ENCODE measurements at places on chromosomes 4 and X.

DNA sequence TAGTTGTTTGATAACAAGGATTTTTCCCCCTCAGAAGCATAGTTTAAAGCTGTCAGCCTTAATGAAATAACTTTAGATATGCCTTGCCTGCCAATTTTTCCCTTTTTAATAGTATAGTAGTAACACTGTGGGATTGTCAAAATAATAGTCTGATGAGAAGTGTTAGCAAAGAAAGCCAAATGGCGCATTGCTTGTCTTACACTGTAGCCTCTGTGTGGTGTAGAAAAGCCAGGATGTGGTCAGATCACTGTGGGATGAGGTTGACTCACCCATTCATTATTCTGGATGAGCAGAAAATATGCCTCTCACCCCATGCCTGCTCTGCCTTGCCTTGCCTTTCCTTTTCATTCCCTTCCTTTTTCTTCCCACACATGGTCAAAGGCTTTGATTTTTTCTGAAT is 257.8 kb upstream of the NRK start:
- no peak for DNase-seq

- no peak for DNase-seq
These were observed 232.2 kb upstream of the FMR1 start for GRCh38 chrX:147679356-147680005.

- DNase-seq = no peak
These were observed 229.1 kb downstream of the ARHGAP10 start for GRCh38 chr4:147960971-147961370.

- no peak for DNase-seq
These were observed 21.9 kb upstream of the MAD2L1 start for GRCh38 chr4:120088507-120088906.

DNA sequence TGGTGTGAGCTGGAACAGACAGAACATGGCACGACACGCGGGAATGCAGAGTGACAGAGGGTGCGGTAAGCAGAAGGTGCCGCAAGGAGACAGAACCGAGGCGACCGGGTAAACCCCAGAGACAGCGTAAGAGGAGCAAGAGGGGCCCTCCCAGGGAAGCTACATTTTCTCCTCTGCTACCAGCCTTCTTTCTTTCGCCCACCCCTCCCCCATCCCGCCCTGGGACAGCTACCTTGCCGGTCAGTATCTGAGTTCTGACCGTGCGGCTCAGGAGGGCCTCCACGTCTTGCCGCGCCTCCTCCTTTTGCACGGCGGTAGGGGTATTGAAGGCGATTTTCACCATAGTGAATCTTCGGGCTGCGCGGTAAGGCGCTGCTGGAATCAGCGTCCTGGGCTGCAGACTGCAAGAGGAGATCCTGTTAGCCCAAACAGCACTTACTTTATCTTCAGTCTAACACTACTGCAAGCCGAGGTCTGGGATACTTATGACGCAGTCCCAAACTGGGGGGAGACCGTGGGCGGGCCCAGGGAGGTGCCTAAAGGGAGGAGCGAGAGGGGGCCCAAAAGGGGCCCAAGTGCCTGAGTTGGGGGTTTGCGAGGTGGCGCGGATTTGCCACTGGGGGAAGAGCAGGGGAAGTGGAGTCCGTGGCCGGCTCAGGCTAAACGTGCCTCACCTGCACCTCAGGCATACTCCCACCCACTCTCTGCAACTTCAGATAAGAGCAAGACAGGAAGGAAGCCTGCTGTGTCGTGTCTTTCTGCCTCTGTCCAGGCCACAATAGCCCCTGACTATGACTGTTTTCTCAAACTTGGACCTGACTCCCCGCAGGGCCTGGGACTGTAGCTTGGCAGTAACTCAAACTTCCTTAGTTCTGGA is at the start of gene ITM2A:
ITM2A (minus strand) TSS at position 462 of the 877 bp plus-strand sequence; CDS start at position 343, 119 bp downstream.
- DNase-seq = peak; percentile 42

DNA sequence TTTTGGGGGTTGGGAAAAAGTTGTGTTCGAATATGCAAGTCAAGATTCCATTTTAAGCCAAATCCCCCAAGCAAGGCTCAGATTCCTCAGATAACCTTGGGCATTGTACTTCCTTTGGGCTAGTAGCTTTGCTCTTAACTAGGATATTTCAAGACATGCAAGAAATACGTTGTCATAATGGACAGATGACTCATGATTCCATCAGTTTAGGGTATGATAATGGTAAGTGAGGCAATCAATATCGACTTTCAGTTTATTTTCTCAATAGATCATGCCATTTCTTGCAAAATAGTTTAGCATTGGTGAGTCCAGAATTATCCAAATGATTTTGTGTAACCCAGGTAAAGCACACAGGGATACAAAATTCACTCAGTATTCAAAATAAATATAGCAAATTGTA is 25.4 kb downstream of the CFAP299 start:
- DNase-seq = no peak

- no peak for DNase-seq
These were observed 16.8 kb downstream of the SCFD2 start for GRCh38 chr4:53349091-53349491.

- DNase-seq = no peak
These were observed 16.6 kb downstream of the S100G start for GRCh38 chrX:16666541-16666940.

DNA sequence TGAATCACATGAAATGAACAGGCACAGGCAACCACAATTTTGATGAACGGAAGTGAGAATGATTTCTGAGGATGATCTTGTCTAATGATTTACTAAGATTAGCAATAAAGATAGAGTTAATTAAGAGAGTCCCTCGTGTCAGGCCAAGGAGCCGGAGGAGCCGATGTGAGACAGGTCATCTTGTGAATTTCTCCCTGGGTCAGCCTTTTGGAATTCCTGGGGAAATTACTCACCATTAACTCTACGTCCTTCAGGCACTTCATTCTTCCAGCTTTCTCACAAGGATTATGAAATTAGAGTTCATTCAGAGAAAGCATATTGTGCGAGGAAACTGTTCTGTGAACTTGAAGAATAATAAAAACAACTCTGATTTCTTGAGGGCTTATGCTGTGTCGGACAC is 86.7 kb downstream of the PSAPL1 start:
- no peak for DNase-seq

DNA sequence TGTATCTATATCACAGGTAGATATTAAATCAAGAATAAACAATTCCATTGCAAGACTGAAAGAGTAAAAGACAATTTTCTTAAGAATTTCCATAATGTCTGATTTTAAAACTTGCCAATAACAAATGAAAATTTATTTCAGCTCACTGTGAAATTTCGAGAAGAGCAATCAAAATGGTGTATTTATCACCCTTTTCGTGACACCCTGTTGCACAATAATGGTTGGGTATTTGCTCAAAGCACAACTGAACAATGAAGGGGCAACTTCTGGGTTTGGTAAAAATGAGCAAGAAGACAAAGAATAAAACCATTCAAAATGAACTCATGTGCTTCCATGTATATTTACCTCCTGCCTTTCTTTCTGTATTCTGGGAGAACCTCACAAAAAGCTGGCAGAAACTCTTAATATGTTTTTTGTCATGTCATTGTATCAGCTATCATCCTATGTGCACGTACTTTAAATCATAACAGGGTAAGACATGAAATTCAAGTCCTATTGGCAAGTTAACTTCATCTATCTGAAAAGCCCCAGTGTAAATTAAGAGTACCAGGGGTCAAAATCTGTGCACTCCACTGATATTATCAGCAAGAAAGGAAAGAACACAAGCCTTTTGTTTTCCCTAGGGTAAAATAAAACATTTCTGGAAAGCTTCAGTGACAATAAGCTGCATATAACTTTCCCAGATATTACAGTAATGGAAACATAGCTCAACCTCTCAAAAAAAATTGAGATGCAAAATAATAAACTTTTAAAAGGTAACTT is 126.9 kb upstream of the CBR4 start:
- no peak for DNase-seq

GRCh38 chrX:103585411-103586313 is at the start of gene TCEAL4:
TCEAL4 (plus strand) TSS chrX:103585515; CDS start chrX:103586676, 1,161 bp downstream.
- DNase-seq = peak; percentile 24

DNA sequence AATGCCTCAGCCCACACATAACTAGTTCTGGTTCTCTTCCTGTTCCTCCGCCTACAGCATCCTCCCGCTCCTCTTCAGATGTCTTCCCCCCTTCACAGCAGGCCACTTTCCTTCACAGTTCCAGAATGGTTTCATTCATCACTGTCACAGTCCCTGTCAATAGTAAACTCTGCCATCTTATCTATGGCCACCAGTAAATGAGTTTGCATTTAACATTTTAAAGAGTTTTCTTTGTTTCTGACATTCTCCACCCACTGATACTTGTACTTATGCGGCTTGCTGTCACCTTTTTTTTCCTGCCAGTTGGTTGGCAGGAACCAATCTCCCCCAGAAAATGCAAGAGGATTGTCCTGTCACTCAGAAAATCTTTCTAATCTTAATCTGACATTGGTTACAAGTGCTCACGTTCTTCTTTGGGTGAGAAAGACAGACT is 114.1 kb downstream of the GLUD2 start:
- DNase-seq = peak; percentile 1

DNA sequence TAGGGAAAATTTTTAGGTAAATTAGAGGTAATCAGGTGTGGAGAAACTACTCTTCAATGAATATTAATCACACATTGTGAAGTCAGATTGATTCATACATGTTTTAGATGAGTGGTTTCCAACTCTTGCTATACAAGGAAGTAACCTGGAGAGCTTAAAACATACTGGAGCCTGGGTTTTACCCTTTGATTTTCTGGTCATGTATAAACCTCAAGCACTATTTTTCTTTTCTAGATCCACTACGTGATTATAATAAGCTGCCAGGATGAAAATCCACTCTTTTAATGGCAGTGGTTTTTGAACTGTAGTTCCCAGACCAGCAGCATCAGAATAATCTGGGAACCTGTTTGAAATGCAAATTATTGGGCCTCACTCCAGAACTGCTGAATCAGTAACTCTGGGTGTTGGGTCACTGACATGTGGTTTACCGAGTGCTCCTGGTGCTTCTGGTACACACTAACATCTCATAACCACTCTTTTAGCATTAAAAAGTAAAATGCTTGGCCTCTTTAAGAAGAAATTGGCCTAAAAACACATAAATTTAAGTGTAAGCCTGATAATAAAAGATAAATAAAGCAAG is 63.4 kb downstream of the DCAF12L1 start:
- DNase-seq = no peak

DNA sequence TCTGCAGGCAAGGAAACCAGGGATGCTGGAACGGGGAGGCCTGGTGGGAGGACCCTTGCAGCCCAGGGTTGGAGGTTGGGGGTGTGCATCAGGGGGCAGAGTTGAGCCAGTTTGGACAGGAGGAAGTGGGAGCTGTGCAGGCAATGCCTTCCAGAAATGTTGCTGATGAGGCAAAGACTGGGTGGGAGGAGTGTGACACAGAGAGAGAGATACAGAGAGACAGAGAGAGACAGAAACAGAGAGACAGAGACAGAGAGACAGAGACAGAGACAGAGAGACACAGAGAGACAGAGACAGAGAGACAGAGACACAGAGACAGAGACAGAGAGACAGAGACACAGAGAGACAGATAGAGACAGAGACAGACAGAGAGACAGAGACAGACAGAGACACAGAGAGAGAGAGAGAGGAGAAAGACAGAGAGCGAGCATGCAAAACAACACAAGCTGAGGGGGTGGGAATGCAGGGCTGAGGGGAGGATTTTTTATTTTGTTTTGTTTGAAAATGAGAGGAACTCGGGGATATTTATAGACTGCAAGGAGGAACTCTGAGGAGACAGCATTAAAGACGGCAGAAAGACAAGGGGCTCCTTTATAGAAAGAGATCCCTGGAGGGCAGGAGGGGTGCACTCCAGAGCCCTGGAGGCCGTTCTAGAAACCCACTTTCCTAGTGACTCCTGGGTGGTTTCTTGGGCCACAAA is 1.9 kb upstream of the HAUS3 start:
- no peak for DNase-seq

GRCh38 chr4:78938474-78938867 is 767 bp downstream of the PAQR3 start:
- DNase-seq = no peak

DNA sequence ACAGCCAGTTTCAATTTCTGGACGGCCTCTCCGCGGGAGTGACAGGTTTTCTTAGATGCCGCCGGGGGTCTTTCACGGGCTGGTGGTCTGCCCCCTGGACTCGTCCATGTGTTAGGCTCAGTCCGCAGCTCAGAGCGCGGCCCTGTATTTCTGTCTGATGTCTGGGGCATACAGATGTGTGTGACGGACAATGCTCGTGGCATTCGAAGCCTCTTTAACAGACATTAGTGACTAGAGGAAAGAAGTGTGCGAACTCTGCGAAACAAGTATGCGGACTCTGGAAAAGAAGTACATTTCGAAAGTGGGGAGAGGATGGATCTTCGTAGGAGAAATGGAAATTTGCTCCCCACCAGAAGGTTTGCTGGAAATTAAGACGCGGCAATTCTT is 793 bp upstream of the DCUN1D4 start:
- DNase-seq = no peak

GRCh38 chr4:84826681-84827080 is 139.8 kb downstream of the WDFY3 start:
- no peak for DNase-seq

GRCh38 chr4:137994853-137995252 is 247.3 kb downstream of the SLC7A11 start:
- DNase-seq = no peak

DNA sequence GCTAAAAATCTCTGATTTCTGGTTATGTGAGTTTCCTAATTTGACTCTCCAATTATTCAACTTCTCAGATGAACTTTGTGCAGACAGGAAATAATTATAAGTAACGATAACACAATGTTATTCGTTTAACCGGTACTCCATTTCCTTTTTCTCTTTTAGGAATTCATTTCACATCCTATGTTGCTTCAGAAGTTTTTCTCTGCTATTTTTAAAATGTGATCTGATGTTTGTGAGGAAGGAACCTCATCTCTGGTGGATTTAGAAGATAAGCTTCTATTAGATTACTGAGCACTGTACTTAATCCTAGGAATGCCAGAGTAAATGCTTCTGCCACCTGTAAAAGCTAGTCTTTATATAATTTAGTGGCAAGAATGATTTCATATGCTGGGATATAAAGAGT is 116.0 kb upstream of the ETNPPL start:
- no peak for DNase-seq

DNA sequence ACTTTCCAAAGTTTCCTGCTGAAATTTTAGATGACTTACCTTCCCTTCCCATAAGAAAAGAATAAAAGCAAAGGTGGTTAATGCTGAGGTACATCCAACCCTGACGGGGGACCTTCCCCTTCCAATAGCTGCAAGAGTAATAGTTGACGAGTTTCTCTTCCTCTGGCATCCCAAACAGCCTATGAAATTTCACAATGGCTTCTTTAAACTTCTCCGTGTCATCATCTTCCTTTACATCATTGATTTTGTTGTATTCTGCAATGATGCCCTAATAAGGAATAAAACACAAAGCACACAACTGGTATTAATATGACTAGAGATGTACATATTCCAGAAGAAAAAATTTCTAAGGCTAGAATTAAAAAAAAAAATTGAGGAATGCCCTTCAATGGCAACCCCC is 76.6 kb downstream of the TBC1D9 start:
- no peak for DNase-seq

- DNase-seq = no peak
These were observed 2.7 kb downstream of the ABCD1 start for GRCh38 chrX:153727123-153727931.

All from stimulated activated CD4-positive, alpha-beta T cell treated with anti-CD3 and anti-CD28 coated beads, Interleukin-15, amount 100 ng/mL, for 1 hour (primary cell).